ENCODE measurements at places on chromosomes 5 and 9. TPM values are rescaled to one million over a fixed set of nuclear protein-coding genes. Genes with fewer than 3 reads are reported as not detected.

ADCY2 gene
- not detected for total RNA-seq

- peaks cover 9% of the 10 kb centered on the region for H3K4me1 ChIP-seq
- H3K4me3 ChIP-seq: no peak overlapping the region
- no peaks in the 10 kb centered on the region for H3K27me3 ChIP-seq
- H3K36me3 ChIP-seq: no peaks in the 10 kb centered on the region
Observed at GRCh38 chr9:137317021-137317717, 15.1 kb upstream of the NRARP start.

SLC9A3 gene
- 4.7 TPM for total RNA-seq

- peaks cover 29% of the 10 kb centered on the region for H3K36me3 ChIP-seq
- peaks cover 27% of the 10 kb centered on the region for H3K4me1 ChIP-seq
- no peak overlapping the region for H3K27ac ChIP-seq
- no peak for DNase-seq
- no peaks in the 10 kb centered on the region for H3K27me3 ChIP-seq
- no peak overlapping the region for H3K4me3 ChIP-seq
Observed at GRCh38 chr5:93574491-93575305, 6.3 kb downstream of the NR2F1-AS1 start.

NUTM2G gene
- not detected for total RNA-seq

DNA sequence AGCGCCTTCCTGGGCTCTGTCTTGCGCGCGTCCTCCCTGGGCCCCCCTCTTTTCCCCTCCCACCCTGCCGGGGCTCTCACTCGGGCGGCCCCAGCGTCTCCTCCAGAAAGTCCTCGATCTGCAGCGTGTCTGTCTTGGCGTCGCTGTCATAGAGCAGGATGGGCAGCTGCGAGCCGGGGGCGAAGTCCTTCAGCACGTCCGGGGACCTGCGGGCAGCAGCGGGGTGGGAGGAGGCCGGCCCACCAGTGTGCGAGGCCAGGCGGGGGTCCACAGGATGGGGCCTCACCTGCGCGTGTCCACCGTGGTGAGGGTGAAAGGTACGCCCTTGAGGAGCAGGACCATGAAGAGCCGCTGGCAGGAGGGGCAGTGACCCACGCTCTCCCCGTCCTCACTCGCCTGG is 1.0 kb downstream of the CLIC3 start:
- no peaks in the 10 kb centered on the region for H3K36me3 ChIP-seq
- H3K27me3 ChIP-seq: no peaks in the 10 kb centered on the region
- peaks cover 27% of the 10 kb centered on the region for H3K4me1 ChIP-seq
- H3K27ac ChIP-seq: no peak overlapping the region
- no peak for DNase-seq
- no peak overlapping the region for H3K4me3 ChIP-seq
